ENCODE measurements at places on chromosomes 5 and 9. TPM values are rescaled to one million over a fixed set of nuclear protein-coding genes. Genes with fewer than 3 reads are reported as not detected.

RAB3C gene
- 0.83 TPM for total RNA-seq

LTC4S gene
- 7.6 TPM for total RNA-seq

C5orf58 gene
- total RNA-seq, result 0.65 TPM

OTULIN gene
- total RNA-seq, result 23.1 TPM

DDX4 gene
- not detected for total RNA-seq

BSPRY gene
- 0.24 TPM for total RNA-seq

Data from Right ventricle myocardium superior (tissue), 1 donor.